ENCODE measurements at places on chromosomes 6 and 20.

DNA sequence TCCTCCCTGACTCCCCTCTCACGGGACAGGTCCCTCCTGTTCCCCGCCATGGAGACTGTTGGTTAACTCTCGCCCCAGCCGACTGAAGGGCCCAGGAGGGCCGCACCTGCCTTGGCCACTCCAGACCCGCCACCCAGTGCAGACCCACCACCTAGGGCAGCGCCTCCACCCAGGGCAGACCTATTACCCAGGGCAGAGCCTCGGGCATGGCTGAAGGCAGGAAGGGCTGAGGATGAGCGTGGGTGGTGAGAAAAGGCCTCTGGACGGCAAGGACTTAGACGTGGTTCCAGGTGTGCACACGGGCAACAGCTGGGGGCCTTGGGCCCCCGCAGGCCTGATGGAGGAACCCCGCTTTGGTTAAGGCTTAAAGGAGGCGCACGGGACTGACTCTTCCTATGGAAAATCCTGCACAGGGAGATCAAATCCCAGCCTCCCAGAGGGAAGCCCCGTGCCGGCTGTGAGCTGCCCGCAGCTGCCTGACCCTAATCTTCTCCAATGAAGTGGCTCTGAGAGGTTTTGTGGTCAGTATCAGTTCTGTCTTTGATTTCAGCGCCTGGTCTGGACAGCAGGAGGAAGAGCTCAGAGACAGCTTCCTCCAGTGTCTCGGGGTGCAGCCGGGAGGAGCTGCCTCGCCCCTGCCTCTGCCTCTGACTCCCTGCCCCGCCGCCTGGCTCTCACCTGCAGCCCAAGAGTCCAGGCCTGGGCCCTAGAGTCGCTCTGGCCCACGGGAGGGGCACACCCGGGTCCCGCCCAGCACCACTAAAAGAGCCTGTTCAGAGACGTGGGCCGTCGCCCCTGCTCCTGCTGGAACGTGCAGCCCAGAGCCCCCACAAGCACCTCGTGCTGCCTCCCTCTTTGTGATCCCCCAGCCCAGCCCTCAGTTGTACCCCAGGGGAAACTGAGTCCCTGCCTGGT is 12.1 kb upstream of the CHRNA4 start:
- no peak for DNase-seq

- no peak for DNase-seq
These were observed 28.5 kb downstream of the FAM162B start for GRCh38 chr6:116737004-116737403.

GRCh38 chr20:36017048-36017951 is 48.9 kb downstream of the CNBD2 start:
- DNase-seq, result peak; percentile 58

- no peak for DNase-seq
These were observed 8.0 kb downstream of the PGM3 start for GRCh38 chr6:83185096-83185495.

GRCh38 chr6:73857341-73857890 is 161.4 kb downstream of the CD109 start:
- no peak for DNase-seq

DNA sequence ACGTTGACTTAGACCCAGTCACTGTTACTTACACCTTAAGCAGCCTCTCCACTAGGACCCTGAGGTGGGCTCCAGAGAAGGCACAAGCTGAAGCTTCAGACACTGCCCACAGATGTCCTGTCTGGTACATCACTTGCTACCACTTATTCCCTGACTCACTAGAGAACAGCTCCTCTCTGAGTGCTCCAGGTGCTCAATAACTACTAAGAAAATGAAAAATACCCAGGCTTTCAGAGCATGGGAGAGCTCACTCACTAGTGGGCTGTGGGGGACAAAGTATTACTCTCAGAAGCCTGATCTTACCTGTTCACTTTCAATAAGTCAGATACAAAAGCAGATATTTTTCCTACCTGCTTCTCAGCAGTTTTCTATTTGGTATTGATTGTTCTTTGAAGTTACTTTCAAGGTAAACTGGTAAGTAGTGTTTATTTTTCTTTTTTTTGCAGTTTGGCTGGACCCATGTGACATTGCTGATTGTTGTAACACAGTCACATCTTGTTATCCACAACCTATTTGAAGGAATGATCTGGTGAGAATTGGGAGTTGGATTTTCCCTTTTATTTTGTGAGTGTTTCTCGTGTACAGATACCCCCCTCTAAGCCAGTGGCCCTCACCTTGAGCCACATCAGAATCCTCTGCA is 55.9 kb downstream of the CDS2 start:
- no peak for DNase-seq

GRCh38 chr6:121849477-121849876 is 414.0 kb downstream of the GJA1 start:
- DNase-seq, result peak; percentile 40

GRCh38 chr20:35166242-35166830 is 5.5 kb upstream of the PROCR start:
- no peak for DNase-seq

DNA sequence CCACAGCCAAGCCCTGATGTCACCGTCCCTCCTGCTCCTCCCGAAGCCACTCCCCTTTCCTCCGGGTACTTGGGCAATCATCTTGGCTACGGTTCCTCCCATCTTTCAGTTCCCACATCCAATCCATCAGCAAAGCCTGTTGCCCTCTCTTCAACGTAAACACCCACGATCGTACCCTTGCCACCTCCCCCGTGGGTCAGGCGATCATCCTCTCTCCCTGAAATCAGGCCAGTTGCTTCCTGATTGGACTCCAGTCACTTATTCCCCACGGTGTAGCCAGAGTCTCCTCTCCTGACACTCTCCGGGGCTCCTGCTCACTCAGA is 44.5 kb downstream of the SULF2 start:
- DNase-seq, result no peak

- DNase-seq, result no peak
These were observed 38.6 kb downstream of the ATXN1 start for GRCh38 chr6:16722630-16723029.

GRCh38 chr6:108020472-108021116 is 53.9 kb downstream of the OSTM1 start:
- DNase-seq, result no peak

GRCh38 chr20:14817101-14817500 is 479.7 kb upstream of the FLRT3 start:
- peak; percentile 15 for DNase-seq

- DNase-seq, result no peak
These were observed 506.6 kb upstream of the MAN1A1 start for GRCh38 chr6:119856136-119856535.

- no peak for DNase-seq
These were observed 23.9 kb downstream of the PPP1R16B start for GRCh38 chr20:38829296-38829875.

DNA sequence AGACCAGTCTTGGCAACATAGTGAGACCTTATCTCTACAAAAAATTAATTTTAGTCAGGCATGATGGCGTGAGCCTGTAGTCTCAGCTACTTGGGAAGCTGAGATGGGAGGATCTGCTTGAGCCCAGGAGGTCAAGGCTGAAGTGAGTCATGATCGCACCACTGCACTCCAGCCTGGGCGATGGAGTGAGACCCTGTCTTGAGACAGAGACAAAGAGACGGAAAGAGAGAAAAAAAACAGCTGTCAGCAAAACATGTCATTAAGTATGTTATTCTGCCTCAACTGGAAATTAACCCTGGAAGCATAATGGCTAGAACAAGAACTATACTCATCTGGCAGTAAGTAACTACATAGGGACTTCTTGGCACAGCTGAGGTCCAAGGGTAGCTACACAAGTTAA is 7.2 kb downstream of the MMS22L start:
- no peak for DNase-seq

- DNase-seq, result no peak
These were observed 203.3 kb downstream of the BCAS1 start for GRCh38 chr20:53866794-53867740.

GRCh38 chr6:124131259-124131658 is 327.6 kb downstream of the NKAIN2 start:
- DNase-seq, result no peak

DNA sequence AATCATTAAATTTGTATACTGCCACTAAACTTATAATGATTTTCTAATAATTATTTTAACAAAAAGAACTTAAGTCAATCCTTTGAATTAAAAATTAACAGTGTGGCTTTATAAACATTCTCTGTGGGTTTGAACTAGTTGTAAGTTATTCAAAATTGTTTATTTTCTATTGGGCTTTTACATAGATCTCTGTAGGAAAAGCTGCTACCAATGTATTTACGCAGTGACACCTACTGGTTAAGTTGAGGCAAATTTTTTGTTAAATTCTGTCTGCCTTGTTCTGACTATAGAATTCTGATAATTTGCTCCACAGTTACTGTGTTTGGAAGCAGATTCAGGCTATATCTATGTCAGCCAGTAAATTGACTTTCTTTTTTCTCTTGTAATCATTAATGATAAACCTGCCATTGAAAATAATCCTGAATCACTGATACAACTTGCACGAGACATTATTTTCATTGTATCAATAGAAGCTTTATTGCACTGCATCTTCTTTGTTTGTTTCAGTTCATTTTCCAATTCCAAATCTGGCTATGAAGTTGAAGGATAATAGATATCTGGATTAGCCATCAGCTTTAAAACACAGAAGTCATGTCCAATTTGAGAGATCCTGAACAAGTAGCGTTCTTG is 66.0 kb upstream of the UTRN start:
- no peak for DNase-seq

GRCh38 chr6:64411226-64411625 is 775.6 kb downstream of the PHF3 start:
- no peak for DNase-seq

DNA sequence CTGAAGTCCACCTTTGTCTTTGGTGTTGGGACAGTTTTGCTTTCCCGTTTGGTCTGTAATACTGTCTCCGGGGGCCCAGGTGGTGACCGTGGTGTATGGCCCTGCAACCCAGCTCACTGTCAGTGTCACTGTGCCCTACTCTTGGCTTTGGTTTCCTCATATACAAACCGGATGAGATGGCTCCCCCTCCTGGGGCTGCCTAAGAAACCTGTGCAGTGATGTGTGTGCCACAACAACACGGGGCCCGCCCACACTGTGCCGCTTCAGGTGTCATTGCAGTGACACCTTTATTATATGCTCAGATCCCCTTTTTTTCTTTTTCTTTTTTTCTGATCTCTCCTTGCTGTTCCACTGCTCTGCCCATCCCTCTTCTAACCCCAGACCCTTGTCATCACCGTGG is 73.9 kb downstream of the RAMACL start:
- DNase-seq, result no peak

- no peak for DNase-seq
These were observed 102.5 kb upstream of the SPACA1 start for GRCh38 chr6:87945181-87945580.

GRCh38 chr20:955111-955510 is 39.0 kb upstream of the ANGPT4 start:
- DNase-seq, result no peak

- no peak for DNase-seq
These were observed 718.6 kb downstream of the QKI start for GRCh38 chr6:164133095-164133494.

- no peak for DNase-seq
These were observed 698.3 kb downstream of the EPM2A start for GRCh38 chr6:145036848-145037567.

- DNase-seq, result no peak
These were observed 812 bp downstream of the SLC9A8 start for GRCh38 chr20:49813305-49813974.

DNA sequence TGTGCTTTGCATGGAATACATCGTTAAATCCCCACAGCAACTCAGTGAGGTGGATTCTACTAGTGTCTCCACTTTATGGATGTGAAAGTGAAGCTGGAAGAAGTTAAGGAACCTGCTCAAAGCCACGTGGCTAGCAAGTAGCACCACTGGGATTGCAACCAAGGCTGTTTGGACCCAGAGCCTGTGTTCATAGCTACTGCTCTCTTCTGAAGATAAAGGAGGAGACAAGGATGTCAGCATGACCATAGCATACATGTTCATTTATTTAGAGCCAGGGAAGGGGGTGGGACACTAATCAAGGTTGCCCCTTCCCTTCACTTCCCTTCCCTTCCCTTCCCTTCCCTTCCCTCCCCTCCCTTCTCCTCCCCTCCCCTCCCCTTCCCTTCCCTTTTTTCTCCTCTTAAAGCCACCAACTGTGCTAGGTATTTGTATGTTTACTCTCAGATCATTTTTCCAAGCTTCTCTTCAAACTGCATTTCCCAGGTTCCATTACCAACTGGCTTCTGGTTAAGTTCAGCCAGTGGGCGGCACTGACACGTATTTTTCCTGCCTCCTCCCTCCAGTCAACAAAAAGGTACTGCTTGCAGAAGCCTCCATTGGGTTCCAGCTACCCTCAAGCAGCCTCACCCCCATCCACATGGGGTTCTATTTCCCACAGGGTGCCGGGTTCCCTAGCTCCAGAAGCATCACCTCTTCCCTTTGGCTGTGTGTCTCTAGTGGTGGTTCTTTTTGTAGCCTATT is 134.9 kb downstream of the BCAS1 start:
- DNase-seq, result no peak

GRCh38 chr6:72931325-72931887 is 293.9 kb downstream of the KHDC1L start:
- DNase-seq, result no peak

DNA sequence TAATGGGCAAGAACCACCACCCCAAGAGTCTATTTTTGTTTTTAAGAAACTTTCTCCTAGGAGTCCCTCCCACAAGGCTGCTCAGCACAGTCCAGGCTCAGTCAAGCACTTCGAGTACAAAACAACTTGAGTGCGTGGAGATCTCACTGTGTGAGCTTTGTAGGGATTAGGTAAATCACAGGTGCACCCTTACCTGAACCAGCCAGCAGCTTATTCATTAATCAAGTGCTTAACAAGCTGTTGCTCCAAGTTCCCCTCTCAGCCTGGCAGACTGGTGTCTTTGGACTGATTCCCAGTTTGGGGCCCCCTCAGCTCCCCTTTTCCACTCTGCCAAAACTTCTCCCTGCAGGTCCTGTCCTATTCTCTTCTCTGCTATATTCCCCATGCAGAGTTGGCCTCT is 133.1 kb downstream of the LY86 start:
- DNase-seq, result no peak

Data from left renal cortex interstitium (tissue), 4 donors.